AG04450 (cell line): ENCODE measurements at places on chromosomes 12 and 14. TPM values are rescaled to one million over a fixed set of nuclear protein-coding genes. Genes with fewer than 3 reads are reported as not detected.
A peak's percentile ranks its signal among the peaks of the same experiment; 100 is the strongest.

DNA sequence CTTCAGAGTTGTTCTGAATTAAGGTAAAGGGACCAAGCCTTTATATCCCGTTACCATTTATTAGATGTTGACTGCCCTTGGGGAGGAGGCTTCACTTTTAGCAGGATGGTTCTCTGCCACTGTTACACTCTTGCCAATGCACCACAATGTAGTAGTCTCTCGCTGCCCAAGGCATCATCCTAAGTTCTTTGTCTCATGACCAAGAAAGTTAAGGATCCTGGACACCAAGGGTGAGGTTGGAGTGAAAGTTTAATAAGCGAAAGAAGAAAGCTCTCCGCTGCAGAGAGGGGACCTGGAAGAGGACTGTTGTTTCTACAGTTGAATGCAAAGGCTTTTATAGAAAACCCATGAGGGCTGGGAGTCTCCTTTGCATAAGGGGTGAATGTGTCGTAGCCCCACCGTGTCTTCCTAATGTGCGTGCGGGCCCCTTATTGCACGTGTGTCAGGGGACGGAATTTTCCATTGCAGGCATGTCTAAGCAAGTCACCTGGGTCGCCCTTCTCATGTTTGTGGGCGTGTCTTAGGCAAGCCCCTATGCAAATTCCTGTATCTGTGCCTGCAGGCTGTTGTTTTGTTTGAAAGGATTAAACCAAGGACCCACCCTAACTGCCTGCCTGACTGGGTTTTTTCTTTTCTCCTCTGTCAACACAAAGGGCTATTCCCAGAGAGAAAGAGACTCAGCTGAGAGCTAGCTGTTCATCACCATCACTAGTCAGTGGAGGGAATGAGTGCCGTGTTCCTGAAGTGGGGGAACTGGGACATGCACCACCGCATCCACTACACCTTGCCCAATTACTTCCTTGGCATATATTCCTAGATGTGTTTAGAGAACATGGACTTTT is 17.6 kb upstream of the RNASE1 start:
- DNase-seq, result no peak

- no peak for DNase-seq
Measured at GRCh38 chr12:82841487-82841904, 154.8 kb downstream of the TMTC2 start.

DTX1 gene
- 0.05 and 0.25 TPM in 2 replicates for polyA plus RNA-seq

- DNase-seq, result peak; percentile 30
Measured at GRCh38 chr14:77067632-77068516, 30.2 kb upstream of the CIPC start.

DNA sequence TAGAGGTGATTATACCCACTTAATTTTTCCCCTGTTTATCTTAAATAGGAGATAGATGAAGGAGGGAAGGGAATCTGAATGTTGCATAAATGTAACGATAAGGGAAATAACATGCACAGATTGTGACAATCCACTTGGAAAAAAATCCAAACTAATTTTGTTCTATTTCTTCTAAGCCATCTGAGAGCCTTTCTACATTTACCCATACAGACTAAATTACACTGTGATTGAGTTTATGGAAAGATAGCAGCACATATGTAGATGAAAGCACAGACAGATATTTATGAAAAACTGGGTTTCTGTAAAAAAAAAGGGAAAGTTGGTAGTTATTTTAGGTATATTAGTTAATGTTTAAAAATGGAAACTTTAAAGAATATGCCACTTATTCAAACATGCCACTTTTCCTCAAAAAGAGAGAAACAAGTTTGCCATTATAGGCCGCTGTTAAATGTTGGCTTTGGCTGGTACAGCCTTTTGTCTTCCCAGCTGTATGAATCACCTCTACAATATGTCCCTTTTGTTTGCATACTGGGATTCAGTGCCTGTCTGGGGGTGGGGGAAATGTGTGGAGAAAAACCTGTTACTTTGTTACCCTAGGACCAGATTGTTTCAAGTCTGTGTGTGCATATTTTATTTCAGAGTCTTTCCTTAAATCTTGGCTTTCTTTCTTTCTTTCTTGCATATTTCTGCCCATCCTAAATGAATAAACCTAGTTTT is 470.2 kb upstream of the LMO3 start:
- DNase-seq, result no peak

TSPAN19 gene
- polyA plus RNA-seq, result not detected in 2 replicates

PLA2G1B gene
- 0.20 and 0.41 TPM in 2 replicates for polyA plus RNA-seq

- DNase-seq, result no peak
Measured at GRCh38 chr12:103791350-103791920, 49.6 kb downstream of the NT5DC3 start.

DNA sequence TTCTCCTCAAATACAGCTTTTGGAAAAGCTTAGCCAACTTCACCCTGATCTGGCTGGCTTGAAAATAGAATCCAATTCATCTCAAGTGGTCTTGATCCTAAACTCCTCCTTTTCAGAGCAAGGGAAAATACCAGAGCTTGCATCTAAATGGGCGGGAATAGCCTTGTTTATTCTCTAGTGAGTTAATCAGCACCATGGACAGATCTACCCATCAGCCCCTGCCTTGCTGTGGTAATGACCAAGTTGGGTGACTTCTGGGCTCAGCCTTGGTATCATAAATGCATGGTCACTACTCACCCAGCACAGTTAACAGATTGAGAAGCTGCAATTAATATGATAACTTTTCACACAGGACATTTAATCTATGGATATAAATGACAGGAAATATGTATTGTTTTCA is 196.6 kb downstream of the GLT1D1 start:
- no peak for DNase-seq

DNA sequence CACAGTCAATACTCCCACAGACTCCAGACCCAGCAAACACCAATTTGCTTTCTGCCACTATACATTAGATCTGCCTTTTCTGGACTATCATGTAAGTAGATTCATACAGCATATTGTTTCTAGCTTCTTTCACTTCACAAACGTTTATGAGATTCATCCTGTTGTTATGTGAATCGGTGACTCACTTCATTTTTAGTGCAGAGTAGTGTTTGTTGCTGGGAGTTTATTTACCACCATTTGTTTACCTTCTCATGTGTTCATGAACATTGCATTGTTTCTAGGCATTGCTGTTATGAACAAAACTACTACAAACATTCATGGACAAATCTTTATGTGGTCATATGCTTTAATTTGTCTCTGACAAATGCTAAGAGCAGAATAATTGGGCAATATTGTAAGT is 807.8 kb upstream of the TMEM132C start:
- DNase-seq, result no peak

DNA sequence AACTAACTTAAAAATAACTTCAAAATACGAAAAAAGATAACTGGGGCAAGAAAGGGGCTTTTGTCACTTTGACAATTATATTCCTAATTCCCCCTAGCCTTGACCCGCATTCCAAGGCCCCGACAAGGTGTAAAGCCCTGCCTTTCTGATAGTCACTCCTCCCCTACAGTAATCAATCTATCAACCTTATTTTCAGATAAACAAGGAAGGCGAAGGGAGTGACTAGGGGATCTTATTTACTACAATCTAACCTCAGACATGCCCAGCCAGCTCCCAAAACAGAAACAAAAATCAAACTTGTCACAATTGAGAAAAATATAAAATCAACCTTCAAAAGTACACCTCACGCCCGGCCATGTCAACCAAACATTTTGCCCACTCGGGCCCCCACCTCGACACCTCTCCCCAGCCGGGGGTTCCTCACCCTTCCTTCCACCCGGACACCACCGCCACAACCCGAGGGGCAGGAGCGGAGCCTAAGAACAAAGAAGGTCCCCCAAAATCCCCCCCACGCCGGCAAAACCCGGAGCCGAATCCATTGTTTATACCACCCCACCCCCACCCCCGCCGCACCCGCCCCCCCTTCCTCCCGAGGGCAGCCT is 562 bp downstream of the ZFYVE1 start:
- DNase-seq, result no peak

PPP2R5C gene
- polyA plus RNA-seq, result 108 and 140 TPM in 2 replicates

GRIN2B gene
- polyA plus RNA-seq, result not detected in 2 replicates

DNA sequence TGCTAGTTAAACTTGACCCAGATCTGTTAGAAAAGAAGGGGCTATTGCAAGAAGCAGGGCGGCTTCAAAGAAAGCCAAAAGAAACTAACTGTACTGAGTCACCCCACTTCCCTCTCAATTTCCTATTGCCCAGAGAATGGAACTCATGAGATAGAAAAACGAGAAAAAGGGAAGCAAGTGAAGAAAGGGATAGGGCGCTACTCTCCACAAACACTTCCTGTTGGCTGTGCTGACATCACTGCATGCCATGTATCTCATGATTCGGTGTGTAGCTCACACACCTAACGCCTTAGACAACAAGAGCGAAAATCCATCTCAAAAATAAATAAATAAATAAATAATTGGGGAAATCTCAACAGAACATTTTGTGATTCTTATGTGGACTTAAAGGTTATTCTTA is 13.0 kb upstream of the P2RX4 start:
- no peak for DNase-seq

GRCh38 chr14:91113829-91114078 is at the start of gene DGLUCY:
TSS of gene DGLUCY (plus strand) at chr14:91114073. CDS start at chr14:91160295, 46,222 bp downstream.
- peak; percentile 48 for DNase-seq

FAM90A1 gene
- 0.02 and 0.06 TPM in 2 replicates for polyA plus RNA-seq

GRCh38 chr14:65302571-65303189 is 109.8 kb upstream of the FUT8 start:
- no peak for DNase-seq

- DNase-seq, result no peak
Measured at GRCh38 chr12:18676996-18677588, 60.7 kb downstream of the PLCZ1 start.

GRCh38 chr12:76591476-76591875 is 31.9 kb upstream of the OSBPL8 start:
- no peak for DNase-seq

DNA sequence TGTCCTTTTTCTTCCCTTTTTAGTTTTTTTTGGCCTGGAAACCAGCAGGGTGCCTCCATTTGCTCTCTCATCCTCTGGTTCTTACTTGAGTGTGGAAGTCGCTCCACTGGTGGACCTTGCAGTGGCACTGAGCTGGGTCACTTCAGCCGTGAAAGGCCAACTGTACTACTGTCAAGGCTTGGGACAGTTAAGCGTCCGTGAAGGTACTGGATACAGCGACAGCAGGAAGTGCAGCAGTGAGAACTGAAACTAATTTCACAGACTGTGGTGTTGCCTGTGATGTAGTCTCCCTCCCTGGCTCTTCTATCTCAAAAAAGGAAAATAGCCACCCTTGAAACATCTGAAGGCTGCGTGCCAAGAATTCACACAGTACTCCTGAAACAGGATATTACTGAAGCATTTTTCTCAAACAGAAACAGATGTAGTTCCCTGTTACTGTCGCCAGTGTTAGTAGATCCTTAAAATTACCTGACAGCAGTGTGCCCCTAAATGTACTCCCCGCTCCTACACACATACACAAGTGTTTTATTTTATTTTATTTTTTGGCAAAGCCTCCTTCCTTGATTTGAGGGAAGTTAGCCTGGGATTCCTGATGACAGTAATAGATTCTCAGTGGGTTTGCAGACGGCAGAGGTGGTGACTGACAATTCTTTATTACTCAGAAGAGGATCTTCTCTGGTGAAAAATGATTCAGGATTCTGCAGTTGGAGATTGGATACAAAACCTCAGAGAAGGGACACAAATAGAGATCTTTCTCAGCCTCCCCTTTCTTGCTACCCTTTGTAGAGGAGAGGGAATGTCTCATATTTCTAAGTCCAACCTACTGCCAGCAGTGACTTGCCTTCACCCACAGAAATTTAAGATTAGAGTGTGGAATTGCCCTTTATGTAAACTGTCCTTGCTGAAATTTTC is 4.4 kb downstream of the SUSD6 start:
- DNase-seq, result peak; percentile 45

DRAM1 gene
- polyA plus RNA-seq, result 54.9 and 57.5 TPM in 2 replicates

NTS gene
- 0.20 TPM in 1 of 2 replicates, not detected in the other for polyA plus RNA-seq

DNA sequence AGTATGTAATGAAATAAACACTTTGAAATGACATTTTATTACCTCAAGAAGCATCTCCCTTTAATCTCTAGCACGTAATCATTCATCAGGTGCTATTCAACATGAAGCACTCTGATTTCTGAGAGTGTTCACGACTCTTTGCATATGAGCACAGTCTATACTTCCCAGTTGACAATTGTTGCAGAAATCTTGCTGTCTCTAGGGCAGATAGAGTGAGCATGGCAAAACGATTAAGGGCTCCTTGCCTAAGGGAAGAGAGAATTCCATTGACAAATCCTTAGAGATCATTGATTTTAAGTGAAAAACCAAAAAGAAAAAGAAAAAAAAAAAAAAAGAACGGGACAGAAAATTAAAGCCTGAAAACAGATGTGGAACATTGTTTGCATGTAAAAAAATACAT is 107.6 kb downstream of the C12orf50 start:
- DNase-seq, result no peak

DNA sequence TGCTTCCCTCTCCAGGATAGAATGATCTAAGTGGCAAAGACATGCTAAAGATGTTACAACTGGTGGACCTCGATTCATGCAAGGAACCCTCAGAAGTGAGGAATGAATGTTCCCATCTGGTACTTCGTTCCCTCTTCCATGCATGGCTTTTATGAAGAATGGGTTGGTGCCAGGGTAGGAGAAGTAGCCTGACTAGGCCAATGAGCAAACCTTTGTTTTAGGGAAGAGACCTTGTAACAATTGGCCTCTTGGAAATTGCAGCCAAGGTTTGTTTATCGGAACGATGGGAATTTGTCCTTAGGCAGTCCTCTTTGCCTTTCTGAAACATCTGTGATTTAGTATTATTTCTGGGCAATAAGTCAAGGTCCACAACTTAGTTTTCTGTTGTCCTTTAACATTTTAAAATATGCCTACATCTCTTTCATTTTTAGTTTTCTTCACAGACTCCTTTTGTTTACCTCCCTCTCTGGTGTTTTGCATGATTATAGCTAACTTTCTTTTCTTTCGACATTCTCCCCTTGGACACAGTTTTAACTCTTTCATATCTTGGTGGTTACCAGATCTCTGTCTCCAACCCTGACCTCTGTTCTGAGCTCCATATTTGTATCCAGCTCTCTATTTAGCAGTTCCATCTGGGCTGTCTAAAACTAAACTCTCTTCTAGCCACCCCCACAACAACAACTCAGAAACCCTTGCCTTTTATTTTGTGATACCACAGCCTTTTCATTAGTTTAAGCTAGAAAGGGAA is 70.0 kb downstream of the DIP2B start:
- DNase-seq, result no peak

DNA sequence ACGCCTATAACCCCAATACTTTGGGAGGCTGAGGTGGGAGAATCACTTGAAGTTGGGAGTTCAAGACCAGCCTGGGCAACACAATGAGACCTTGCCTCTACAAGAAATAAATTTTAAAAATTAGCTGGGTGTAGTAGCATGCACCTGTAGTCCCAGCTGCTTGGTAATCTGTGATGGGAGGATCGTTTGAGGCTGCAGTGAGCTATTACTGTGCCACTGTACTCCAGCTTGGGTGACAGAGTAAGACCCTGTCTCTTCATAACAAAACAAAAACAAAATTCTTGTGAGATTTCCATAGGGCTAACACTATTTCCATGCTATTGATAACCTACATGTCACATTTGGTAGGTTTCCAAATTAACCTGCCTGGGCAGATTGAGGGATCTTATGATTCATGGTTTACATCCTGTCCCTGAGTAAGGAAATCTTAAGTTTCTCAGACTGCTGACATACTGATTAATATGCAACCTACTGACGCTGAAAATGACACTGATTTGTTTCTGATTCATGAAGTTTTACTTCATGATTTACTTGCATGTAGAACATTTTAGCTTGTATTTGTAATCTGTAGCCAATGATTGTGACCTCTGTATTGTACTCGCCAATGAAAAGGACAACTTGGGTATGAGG is 15.9 kb downstream of the ATP6V1D start:
- DNase-seq, result no peak
